CD4-positive, alpha-beta T cell treated with Interleukin-2 at 100 ng/mL for 4 hours (primary cell): ENCODE measurements at places on chromosomes 13 and 19.

GRCh38 chr19:28981518-28981917 lies 231.4 kb downstream of the UQCRFS1 start:
- no peak for DNase-seq

DNA sequence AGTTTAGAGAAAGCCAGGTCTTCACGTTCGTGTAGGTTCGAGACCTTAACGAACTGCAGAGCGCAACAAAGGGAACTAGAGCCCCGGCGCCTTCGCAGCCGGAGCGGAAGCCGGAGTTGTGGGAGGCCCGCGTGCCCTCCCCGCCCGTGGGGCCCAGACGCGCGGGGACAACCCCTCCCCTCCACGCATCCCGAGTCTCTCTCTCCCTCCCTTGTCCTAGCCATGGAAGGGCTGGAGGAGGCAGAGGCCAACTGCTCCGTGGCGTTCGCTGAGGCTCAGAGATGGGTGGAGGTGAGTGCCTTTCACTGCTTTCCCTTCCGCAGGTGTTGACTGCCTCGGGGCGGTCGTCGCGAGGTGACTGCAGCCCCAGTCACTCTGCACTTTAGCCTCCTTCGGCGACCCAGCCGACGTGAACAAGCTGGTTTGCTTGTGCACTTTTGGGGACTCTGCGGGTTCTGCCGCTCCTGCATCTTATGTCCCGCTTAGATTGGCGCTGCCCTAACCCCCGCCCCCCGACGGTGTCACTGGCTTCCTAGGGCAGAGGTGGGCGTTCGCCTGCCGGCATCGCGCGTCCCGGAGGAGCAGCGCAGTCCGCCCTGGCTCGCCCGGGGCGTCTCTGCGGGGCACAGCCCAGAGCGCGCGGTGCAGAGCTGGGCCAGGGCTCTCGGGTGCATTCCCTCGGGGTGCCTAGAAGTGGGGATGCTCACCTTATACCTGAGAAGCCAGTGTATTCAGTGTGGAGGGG lies 478 bp downstream of the LMO7 start:
- peak; percentile 27 for DNase-seq

DNA sequence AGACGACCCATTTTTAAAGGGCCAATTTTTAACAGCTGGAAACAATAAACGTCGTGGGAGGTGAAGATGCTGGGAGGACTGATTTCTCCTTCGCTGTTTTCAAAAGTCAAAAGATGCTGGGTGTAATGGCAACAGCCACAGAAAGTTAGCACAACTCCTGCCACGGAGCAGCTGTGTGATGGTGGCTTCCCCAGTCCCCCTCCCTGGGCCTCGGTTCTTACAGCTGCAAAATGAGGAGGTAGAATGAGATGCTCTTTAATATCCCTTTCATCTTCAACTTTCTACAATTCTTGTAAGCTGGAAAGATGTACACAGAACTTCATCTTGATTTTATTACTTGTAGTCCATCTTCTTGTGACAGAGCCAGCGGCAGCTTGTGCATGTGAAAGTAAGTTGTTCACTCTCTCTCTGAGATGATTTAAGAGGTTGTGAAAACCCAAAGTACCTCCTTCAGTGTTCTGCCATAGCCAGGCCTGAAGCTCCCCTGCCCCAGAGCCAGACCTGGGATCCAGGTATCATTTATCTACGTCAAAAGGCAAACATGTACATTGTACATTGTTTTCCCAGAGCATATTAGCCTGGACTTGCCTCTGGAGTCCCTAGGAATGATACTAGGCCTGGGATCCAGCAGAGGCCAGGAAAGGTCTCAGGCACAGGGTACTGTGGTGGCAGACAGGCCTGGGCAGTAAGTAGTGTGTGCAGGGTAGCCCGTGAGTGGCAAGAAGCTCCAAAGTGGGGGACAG lies 3.4 kb upstream of the UBE2L5 start:
- no peak for DNase-seq

DNA sequence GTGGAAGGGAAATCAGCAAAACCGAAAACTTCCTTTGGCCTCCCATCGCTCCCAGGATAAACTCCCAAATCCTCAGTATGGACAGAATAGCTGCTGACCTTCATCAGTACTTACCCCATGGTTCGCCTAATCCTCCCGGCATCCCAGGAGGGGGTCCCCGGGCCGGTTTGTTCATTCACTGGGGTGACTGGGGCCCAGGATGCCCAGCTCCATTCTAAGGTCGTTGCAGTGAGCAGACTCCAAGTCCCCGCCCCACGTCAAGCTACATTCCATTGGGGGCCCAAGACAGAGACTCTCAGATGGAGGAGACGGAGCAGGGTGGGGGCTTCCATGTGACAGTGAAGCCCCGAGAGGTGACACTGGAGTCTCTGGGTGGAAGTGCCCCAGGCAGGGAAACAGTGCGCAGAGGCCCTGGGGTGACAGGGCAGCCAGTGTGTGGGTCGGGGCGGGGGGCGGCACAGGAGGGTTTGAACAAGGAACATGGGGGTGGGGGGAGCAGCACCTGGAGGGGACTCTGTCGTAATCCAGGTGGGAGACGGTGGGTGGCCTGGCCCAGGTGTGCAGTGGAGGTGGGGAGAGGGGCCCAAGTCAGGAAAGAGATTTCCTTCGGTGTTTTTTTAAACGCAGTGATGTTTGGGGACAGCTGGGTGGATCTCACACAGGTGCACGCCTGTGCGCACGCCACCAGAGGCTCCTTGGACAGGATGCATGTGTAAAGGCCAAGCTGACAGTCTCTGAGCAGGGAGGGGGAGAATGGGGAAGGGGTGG lies 5.1 kb downstream of the SSBP4 start:
- no peak for DNase-seq

DNA sequence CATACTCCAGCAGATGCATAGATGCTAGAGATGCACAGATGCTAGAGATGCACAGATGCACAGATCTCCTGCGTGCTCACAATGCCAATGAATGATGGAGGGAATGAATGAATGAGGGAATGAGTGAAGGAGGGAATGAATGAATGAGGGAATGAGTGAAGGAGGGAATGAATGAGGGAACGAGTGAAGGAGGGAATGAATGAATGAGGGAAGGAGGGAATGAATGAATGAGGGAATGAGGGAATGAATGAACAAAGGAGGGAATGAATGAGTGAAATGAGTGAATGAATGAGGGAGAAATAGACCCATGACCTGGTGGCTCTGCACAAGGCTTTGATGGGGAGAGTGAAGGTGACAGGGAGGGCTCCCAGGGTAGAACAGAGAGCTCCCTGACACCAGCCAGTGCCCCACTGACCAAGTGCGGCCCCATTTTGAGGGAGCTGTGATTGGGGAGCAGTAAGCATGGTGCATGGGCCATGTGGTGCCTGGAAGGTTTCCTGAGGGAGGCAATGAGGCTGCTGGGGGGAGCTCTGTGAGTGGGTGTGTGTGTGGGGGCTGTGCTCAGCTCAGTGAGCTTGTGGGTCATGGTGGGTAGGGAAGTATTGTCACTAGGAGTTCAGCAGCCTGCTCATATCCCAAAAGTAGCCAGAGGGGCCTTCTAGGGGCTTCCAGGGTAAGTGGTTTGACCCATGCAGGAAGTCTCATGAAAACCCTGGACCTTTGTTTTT lies 12.7 kb downstream of the SLC27A1 start:
- DNase-seq, result no peak

DNA sequence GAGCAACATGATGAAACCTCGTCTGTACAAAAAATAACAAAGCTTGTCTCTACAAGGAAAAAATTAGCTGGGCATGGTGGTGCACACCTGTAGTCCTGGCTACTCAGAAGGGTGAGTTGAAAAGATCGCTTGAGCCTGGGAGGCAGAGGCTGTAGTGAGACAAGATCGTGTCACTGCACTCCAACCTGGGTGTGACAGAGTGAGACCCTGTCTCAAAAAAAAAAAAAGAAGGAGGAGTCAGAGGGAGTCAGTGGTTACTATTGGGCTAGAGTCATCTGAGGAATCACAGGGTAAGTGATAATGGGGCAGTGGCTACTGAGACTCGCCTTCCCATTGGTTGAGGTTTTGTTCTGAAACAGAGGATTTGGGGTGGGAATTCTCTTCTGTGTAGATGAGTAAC lies 1.9 kb upstream of the GPI start:
- DNase-seq, result no peak

DNA sequence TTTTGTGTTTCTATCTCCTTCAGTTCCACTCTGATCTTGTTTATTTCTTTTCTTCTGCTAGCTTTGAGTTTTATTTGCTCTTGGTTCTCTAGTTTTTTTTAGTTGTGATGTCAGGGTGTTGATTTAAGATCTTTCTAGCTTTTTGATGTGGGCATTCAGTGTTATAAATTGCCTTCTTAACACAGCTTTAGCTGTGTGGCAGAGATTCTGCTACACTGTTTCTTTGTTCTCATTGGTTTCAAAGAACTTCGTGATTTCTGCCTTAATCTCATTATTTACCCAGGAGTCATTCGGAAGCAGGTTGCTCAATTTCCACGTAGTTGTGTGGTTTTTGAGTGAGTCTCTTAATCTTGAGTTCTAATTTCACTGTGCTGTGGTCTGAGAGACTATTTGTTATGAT lies 251.7 kb upstream of the HTR2A start:
- no peak for DNase-seq

GRCh38 chr13:98824376-98825160 lies 72.1 kb upstream of the SLC15A1 start:
- DNase-seq, result no peak

DNA sequence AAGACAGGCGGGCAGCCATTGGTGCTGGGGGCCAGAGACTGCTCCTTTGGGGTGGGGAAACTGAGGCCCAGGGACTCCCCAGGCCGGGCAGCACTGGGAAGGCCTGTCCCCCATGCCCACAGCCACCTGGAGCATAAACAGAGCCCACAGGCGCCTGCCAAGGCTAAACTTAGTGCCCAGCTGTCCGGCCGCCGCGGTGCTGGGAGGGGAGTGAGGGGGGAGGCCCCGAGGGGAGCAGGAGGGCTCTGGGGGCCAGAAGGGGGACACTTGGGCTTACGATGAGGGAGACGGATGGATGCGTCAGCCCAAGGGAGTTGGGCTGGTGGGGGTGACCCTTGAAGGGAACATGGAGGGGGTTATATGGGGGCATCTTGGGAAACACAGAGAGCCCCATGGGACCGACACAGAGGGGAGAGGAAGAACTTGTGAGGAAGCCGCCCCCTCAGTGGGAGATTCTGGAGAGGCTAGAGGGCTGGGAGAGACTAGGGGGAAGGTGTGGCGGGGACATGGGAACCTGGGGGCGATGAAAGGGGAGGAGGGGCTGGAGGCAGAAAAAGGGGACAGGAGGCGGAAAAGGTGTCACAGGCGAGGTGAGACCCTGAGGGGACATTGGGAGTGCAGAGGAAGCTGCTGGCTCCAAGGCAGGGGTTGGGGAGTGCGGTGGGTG lies 2.2 kb downstream of the CERS1 start:
- no peak for DNase-seq

- DNase-seq, result no peak
Observed at GRCh38 chr13:37039896-37040295, 19.6 kb downstream of the SUPT20H start.

DNA sequence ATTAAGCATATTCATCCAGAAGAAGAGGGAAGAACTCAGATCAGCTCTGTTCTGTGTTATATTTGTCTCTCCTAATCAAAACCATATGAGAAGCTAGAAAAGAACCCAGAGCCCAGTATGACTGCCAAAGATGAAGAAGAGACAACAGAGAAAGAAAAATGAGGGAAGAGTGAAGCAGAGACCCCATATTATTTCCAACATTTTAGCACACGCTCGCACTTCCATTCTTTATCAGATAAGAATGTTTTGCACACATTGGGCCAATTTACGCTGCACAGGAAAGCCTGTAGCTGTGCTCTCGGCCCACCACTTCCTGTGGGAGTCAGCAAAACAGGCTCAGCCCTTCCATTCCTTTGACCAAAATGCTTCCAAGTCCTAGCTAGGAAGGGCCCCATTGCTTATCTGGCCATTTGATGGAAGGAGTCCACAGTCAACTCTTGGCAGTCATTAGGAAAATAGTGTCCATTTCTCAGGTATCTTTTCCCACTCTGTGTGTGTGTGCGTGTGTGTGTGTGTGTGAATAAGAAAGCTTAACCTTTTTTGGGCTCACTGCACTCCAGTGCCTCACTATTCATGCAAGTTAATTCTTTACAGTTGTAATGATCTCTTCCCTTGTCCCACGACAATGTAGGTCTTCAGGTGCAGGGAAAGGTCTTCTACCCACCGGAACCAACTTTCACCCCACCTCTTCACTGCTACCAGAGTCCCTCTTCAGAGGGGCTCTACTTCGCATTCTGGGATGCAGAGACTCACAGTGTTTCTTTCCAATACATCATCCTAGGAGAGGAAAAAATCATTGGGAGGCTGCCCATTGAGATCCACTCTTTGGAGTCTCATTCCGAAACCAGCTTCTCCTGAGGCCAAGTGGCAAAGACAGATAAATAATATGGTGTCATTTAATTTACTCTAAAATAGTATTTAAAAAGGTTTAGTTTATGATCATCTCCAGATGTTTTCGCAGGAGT lies 237.5 kb downstream of the COG6 start:
- DNase-seq, result peak; percentile 1

DNA sequence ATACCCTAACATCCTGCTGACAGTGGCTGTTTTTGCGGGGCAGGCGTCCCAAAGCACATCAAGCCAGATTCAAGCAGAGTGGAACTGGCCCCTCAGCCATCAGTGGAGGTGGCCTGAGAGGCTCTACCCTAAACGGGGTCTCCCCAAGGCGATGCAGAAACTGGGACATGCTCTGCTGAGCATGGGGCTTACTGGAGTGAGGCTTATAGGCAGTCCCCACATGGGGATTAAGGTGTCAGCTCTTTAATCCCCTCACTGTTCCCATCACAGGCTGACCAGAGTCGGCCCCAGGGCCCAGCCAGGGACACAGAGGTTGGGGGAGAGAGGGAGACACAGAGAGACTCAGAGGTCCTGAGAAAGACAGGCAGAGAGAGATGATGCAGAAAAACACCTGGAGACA lies 17.0 kb downstream of the CYP2F1 start:
- no peak for DNase-seq

DNA sequence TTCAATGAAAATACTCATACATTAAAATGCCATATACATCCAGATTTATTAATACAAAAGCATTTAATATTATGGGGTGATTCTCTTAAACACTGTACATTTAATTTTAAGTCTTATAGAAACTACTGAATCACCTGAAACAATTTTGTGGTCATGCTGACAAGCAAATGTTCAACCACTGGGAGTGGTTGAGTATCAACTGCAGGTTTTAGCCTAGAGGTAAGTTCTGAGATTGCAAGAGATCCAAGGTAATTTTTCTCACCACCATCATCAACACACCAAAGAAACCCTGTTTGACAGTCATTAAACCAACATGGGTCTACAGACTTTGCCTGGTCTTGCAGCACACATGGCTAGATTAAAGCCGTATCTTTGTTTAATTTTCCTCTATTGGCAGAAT lies 196.3 kb downstream of the LHFPL6 start:
- no peak for DNase-seq
